ENCODE measurements at places on chromosomes 13 and 19.
A peak's percentile ranks its signal among the peaks of the same experiment; 100 is the strongest.

- DNase-seq: no peak
Observed at GRCh38 chr13:40368127-40368891, 298.1 kb downstream of the FOXO1 start.

DNA sequence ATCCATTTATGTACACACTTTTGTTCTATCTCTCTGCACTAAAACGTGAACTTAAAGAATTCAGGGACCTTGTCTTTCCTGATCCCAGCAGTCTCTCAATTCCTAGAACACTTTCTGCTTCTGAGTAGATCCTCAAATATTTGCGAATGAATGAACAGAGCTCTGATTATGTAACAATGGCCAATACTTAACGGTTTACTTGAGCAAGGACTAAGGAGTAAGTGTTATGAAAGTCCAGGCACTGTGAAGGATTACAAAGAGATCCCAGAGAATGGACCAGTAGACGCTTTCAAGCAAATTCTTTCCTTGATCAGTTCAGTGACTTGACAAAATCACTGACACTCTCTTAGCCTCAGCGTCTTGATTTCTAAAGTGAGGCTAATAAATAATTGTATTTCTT is 514.5 kb upstream of the KLHL1 start:
- peak; percentile 1 for DNase-seq

DNA sequence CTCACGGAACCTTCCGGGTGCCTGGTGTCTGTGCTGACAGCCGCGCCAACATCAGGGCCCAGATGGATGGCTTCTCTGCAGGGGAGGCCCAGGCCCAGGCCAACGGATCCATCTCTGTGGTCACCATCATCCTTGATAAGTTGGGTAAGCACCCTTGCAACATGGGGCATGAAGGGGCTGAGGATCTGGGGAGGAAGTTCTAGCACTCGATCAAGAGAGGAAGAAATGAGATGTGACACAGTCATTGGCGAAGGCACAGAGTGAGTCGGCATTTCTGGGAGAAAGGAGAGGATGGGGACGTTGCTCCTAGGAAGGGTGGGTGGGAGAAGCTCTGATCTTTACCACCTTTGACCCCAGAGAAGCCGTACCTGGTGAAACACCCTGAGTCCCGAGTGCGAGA is 4.4 kb downstream of the CILP2 start:
- DNase-seq: peak; percentile 95

- DNase-seq: peak; percentile 58
Observed at GRCh38 chr13:65638572-65639168, 1591.5 kb downstream of the PCDH9 start.

GRCh38 chr19:18306209-18306887 is 16.5 kb downstream of the LSM4 start:
- DNase-seq: no peak

DNA sequence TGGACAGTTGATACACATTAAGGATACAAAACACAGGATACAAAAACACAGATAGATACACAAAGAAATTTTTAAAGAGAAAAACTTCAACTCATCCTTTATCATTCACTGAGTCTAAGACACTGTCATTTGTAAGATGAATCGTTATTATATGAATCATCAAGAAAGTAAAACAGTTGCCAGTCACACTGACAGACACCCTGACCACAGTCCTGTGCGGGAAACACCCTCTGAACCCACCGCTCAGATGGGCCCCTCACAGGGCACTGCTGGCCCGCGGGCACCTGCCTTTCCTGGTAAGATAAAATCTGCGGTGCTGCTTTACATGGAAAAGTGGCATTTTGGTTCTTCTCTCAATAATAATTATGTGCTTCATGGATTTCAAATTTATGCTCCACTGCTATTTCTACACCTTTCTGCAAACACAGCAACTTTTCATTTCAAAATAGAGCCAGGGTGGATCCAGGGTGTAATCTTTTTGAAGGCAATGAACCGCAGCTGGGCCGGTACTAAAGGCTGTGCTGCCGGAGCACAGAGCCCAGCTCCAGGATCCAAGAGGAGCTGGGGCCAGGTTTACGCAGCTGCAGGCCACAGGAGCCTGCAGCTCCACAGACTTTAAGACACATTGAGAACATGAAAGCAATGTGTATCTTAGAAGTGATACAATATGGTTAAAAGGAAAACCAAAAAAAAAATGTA is 76.8 kb downstream of the TUBGCP3 start:
- no peak for DNase-seq

DNA sequence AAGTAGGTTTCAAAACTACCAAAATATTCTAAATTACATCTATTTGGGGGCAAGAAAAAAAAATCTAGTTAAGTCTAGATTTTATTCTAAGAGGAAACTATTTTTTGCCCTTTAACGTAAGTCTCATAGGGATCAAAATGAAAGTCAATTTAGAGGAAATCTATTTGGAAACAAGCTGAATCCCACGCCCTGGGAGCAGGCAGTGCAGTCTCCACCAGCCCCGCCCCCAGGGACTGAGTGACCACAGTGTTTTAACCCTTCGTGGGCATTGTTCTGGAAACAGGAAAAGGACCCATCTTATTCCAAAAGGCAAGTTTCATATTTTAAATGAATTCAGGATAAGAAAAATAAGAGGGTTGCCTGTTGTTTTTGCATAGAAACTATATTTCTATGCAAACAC is 209.7 kb downstream of the SPRY2 start:
- peak; percentile 69 for DNase-seq

DNA sequence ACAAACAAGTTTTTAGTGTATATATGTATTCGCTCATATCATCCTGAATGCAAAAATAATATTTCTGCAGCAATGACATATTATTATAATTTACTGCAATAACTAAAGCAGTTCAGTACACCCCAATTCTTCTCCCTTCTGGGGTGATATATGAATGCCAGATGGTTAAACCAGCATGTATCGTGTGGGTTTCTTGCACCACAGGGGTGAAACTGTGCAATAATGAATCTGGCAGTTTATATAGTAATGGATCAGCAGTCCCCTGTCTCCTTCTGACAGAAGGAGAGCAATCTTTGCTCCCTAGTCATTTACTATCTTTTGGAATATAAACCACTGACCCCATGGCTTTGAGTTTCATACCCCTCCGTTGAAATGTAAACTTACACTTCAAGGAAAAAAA is 228.6 kb upstream of the KLHL1 start:
- no peak for DNase-seq

DNA sequence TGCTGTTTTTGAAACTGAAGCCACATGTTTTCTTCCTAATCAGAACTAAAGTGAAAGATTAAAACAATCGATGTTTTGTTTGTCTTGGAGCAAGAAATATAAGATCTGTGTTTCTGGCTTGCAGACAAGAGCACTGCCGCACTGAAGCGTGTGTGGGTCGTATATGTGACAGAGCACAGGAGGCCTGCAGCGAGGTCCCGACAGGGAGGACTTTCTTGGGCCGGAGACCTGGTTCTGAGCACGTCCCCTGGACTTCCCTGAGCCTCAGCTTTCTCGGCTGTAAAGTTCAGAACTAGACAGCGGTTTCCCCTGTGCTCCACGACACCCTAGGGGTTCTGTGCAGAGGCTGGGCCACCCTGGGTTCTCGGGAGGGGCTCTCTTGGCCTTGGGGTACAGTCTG is 60.5 kb downstream of the GADD45B start:
- DNase-seq: no peak

- DNase-seq: no peak
Observed at GRCh38 chr13:102558029-102558428, 38.8 kb upstream of the TPP2 start.

DNA sequence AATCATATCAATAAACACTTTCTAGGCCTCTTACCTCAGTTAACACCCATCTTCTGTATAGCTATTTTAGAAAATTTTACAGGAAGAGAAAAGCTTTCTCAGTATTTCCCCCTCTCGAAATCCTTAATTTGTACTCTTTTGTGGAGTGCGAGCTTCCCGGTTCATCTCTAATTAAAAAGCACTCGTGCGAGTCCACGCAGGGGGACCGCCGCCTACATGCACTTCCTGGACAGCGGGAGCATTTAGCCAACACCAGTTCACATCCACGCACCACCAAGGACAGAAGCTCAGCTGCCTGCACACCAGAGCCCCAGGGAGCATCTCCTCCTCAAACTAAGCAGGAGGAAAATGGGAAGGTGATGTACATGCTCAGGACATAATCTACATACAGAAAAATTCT is 60.0 kb downstream of the RASA3 start:
- no peak for DNase-seq

DNA sequence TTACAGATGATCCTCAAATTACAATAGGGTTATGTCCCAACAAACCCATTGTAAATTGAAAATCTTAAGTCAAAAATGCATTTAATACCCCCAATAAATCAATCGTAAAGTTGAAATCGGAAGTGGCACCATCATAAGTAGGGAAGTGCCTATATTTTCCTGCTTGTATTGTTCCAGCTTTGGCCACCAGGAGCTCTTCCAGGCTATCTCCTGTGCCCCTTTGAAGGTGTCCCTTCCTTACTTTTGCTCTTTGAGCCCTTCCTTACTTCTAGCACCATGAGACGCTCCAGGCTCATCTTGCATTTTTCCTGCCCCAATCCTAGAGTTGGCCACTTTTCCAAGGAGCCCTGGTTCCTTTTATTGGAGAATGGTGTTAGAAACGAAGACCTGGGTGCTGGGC is 163.0 kb upstream of the TSC22D1 start:
- no peak for DNase-seq

DNA sequence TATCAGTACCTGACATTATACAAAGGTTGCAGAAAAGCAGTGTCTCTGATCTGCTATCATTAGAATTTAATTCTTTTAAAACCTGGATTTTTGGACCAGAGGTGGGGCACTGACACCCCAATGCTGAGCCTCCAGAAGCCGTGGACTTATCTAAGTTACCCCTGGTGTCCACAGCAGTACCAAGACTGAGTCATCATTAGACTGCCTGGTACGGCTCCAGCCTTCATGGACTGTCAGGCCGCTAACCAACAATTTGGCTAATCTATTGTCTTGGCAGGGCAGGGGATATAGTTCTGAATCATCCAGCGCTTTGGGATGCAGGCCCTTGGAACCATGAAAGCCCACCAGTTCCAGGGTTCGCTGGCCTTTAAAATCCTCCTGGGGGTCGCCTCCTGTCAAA is 78.3 kb downstream of the TSHZ3 start:
- no peak for DNase-seq

DNA sequence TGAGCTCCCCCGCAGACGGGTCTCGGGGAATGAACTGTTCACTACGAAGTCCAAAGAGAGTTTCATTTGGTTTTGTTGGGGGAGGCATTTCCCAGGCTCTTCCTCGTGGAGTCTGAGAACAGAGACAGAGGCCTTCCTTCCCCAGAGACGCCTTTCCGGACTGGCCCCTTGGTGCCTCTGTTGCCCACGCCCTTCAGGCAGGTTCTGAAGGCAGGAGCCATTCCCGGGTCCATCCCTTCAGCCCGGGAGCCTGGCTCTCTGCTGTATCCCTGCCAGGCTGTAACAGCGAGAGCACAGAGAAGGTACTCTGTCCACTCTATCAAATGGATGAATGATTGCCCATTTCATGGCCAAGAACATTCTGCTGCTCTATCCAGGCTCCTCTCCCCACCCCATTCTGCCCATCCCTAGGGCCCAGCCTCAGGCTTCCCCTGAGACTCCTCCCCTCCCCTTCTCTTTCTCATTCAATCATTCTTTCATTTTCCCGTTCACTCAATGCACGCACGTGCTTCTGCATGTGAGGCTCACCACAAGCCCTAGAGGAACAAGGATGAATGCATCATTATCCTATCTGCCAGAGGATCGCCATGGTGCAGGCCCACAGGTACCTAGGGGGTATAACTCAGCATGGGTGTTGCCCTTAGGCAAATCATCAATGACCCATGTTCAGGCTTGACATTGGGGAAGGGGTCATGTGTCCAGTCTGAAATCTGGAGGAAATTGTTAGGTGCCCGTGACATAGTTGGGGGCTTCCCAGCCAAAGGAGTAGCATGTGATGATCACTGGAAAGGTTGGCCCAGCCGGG is 298.6 kb downstream of the ZNF536 start:
- no peak for DNase-seq

- no peak for DNase-seq
Observed at GRCh38 chr19:5470264-5470671, 15.1 kb downstream of the ZNRF4 start.

GRCh38 chr13:76556627-76557026 is 329.6 kb downstream of the KCTD12 start:
- no peak for DNase-seq

DNA sequence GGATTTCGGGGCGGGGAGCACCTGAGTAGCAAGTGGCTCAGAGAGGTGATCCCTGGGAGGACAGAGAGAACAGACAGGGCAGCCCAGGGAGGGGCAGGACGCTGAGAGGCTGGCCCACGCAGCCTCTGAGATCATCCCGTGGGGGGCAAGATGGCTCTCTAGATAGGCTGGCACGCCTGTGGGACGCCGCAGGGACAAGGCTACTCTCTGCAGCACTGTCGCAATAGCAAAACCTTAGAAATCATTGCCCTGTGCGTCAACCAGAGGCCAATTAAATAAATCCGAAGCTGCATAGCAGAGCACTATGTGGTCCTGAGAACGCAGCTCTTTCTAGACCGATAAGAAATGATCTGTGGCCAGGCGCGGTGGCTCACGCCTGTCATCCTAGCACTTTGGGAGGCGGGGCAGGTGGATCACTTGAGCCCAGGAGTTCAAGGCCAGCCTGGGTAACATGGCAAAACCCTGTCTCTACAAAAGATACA is 5.1 kb downstream of the PEX11G start:
- peak; percentile 80 for DNase-seq

GRCh38 chr13:37070145-37070695 is 10.7 kb upstream of the SUPT20H start:
- no peak for DNase-seq

DNA sequence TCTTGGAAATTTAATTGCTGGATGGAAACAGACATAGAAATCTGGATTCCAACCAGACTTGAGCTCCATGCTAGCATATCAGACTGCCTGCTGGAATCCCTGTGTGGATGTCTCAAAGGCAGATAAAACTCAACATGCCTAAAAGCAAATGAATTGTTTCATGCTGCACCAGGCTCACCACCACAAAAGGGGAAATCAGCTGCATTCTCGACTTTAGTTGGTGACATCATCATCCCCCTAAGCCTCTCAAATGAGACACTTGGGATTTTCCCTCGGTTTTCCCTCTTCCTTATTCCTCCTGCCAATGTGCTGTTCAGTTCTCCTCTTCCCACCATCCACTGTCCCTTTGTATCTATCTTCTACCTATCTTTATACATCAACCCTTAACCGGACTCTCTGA is 134.3 kb downstream of the ZDHHC20 start:
- DNase-seq: no peak

DNA sequence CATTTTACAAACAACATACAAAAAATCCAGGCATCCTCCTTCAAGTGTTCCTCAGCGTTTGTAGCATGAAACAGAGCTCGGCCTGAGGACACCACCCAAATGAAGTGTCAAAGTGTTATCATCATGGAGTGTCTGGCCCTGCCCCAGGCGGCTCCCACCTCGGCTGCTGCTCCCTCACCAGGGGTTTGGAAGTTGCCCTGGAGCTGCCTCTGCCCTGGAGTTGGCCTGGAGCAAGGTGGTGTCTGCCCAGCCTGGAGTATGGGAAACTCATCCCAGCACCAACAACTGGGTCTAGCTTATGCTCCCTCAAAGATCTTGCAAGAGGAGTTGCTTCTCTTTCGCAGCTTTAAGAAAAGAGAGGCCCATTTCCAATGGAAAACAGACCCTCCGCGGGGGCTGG is 120.4 kb downstream of the FOXO1 start:
- DNase-seq: no peak
